ENCODE measurements at places on chromosomes 13 and 19. TPM values are rescaled to one million over a fixed set of nuclear protein-coding genes. Genes with fewer than 3 reads are reported as not detected.

KIRREL2 gene
- total RNA-seq: 4.5 TPM

NAPSA gene
- total RNA-seq: 0.96 TPM

CAPN12 gene
- not detected for total RNA-seq

LRP3 gene
- 85.6 TPM for total RNA-seq

GRCh38 chr19:18245297-18245696, 19.1 kb upstream of the PDE4C start:
- DNase-seq: no peak
- no peaks in the 10 kb centered on the region for H3K4me1 ChIP-seq
- H3K4me3 ChIP-seq: no peak overlapping the region
- peaks cover 14% of the 10 kb centered on the region for H3K27me3 ChIP-seq
- H3K36me3 ChIP-seq: no peaks in the 10 kb centered on the region

- H3K27me3 ChIP-seq: peaks cover 9% of the 10 kb centered on the region
- peaks cover 7% of the 10 kb centered on the region for H3K4me1 ChIP-seq
- H3K36me3 ChIP-seq: no peaks in the 10 kb centered on the region
- H3K27ac ChIP-seq: no peak overlapping the region
- no peak overlapping the region for H3K4me3 ChIP-seq
Observed at GRCh38 chr19:17848595-17849292, 962 bp upstream of the JAK3 start.

GRCh38 chr19:55644191-55644833, 863 bp downstream of the ZNF581 start:
- peaks cover 14% of the 10 kb centered on the region for H3K36me3 ChIP-seq
- H3K4me1 ChIP-seq: peaks cover 47% of the 10 kb centered on the region
- H3K4me3 ChIP-seq: peak overlapping the region; percentile 98
- peaks cover 21% of the 10 kb centered on the region for H3K27me3 ChIP-seq

- no peak overlapping the region for H3K27ac ChIP-seq
- peaks cover 3% of the 10 kb centered on the region for H3K36me3 ChIP-seq
- no peak for DNase-seq
Observed at GRCh38 chr13:44382635-44383145, 9.1 kb downstream of the SERP2 start.

- H3K27ac ChIP-seq: no peak overlapping the region
- H3K36me3 ChIP-seq: peaks cover 11% of the 10 kb centered on the region
- no peak overlapping the region for H3K4me3 ChIP-seq
- H3K4me1 ChIP-seq: peaks cover 6% of the 10 kb centered on the region
- no peaks in the 10 kb centered on the region for H3K27me3 ChIP-seq
Observed at GRCh38 chr19:4800591-4801081, 9.1 kb downstream of the FEM1A start.

DNA sequence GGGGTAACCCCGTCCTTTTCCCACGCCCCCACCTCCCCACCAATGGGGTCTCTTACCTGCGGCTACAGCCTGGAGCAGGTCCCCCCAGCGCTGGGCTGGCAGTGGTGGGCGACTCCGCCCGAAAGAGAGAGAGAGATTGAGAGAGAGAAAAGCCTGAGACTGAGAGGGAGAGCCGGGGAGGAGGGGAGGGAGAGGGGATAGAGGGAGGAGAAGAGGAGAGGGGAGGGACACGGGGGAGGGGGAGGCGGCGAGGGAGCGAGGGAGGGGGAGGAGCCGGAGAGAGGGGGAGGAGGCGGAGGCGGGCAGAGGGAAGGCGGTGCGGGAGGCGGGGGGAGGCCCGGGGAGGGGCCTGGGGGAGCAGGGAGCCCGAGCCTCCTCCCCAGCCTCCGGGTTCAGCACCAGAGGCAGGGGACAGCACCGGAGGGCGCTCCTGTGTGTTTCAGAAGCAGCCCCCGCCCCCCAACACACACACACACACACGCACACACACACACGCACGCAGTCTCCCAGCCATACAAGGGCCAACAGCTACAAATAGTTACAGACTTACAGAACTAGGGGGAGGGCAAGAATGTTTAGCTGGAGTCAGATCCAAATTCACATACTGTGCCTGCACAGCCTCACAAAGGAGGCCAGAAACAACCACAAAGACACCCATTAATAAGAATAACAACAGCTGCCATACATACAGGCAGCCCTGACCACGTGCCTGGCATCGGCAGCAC, at the start of gene SLC8A2:
Gene SLC8A2 (minus strand): TSS at position 161 of the 725 bp plus-strand sequence. CDS start 5,490 bp downstream, outside the sequence.
- no peak within 1 kb of the TSS for H3K27ac ChIP-seq
- H3K4me3 ChIP-seq: peak within 1 kb of the TSS; percentile 71
- H3K4me1 ChIP-seq: peaks cover 15% of the 10 kb centered on the region
- H3K36me3 ChIP-seq: no peaks in the 10 kb centered on the region
- peaks cover 53% of the 10 kb centered on the region for H3K27me3 ChIP-seq
- DNase-seq: peak; percentile 65

GRCh38 chr19:53055117-53055516, 10.6 kb downstream of the ERVV-2 start:
- no peak overlapping the region for H3K4me3 ChIP-seq
- peaks cover 9% of the 10 kb centered on the region for H3K36me3 ChIP-seq
- H3K27ac ChIP-seq: no peak overlapping the region

- H3K4me3 ChIP-seq: no peak overlapping the region
- no peak overlapping the region for H3K27ac ChIP-seq
- peaks cover 29% of the 10 kb centered on the region for H3K27me3 ChIP-seq
- no peaks in the 10 kb centered on the region for H3K36me3 ChIP-seq
Observed at GRCh38 chr19:10513223-10513622, 4.0 kb downstream of the S1PR5 start.

DNA sequence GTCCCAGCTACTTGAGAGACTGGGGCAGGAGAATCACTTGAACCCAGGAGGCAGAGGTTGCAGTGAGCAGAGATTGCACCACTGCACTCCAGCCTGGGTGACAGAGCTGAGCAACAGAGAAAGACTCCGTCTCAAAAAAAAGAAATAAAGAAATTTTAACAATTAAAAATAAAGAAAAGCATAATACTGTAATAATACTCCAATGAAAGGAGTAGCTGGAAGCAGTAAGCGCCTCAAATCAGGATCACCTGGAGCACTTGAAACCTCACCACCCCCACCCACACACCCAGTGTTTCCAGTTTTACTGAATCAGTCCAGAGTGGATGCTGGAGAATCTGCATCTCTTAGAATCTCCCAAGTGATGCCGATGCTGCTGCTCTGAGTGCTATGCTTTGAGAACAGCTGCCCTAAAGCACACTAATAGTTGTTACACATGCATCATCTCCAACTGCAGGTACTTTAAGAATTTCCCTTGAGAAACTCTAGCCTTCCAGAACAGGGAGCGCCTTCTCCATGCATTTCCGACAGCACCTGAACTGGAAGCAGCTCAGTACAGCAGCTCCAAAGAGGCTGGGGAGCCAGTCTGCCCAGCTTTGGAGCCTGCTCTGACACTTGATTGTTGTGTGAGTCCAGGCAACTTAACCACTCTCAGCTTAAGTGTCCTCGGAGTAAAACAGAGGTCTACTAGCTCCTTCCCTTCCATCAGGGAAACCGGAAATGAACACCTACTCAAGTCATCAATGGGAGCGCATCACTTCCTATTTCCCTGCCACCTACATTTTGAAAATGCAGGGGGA, 2.9 kb downstream of the ABCC4 start:
- H3K4me1 ChIP-seq: peaks cover 30% of the 10 kb centered on the region
- H3K36me3 ChIP-seq: peaks cover 3% of the 10 kb centered on the region
- peaks cover 11% of the 10 kb centered on the region for H3K27me3 ChIP-seq
- peak overlapping the region; percentile 69 for H3K4me3 ChIP-seq
- H3K27ac ChIP-seq: peak overlapping the region; percentile 71

DNA sequence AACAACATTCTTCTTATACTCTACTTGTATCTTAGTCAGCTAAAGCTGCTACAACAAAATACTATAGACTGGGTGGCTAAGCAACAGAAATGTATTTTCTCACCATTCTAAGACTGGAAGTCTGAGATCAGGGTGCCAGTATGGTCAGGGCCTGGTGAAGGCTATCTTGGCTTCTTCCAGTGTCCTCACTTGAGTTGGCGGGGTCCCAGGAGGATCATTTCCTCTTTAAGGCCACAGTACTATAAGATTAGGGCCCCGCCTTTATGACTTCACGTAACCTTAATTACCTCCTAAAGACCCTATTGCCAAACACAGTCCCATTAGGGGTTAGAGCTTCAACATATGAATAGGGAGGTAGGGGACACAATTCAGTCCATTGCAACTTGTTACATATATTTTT, 30.7 kb upstream of the DOCK9 start:
- no peak overlapping the region for H3K27ac ChIP-seq
- no peaks in the 10 kb centered on the region for H3K27me3 ChIP-seq
- no peaks in the 10 kb centered on the region for H3K36me3 ChIP-seq
- peaks cover 8% of the 10 kb centered on the region for H3K4me1 ChIP-seq

DNA sequence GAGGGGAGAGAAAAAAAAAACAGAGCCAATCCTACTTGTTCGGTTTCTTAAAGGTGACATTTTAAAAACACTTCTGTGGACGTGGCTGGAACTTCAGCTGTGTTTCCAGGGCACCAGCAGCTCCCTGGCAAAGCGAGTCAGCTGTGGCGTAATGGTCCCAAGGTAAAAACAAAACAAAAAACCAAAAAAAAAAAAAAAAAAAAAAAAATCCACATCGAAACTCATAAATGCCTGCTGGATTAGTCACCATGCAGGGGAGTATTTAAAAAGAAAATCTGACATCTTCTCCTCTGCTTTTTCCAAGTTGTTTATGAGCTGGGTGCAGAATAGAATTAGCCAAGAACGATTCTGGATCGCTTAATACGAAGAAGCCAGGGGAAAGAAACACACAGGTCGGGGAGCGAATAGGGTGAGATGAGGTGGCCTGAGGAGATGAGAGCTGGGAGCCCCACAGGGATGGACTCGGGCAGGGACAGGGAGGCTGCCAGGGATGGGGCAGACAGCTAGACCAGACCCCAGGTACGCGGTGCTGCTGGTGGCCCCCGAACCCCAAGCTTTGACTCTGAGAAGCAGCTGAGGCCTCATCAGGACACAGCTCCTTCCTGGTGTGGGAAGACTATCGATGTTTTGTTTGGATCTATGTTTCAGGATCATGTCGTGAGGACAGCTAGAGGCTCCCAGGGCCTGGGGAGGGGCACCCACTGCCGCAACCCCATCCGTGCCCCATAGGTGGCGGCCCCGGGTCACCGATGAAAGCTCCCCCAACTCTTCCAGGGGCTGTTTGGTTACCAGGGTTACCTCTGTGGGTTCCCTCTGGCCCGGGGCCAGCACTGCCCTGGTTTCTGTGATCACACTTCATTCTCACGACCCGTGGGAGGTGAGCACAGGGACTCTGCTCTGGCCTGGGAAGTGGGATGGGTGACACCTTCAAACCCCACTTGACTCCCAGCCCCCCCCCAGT, 3.1 kb upstream of the CTXN1 start:
- H3K27me3 ChIP-seq: peaks cover 8% of the 10 kb centered on the region
- H3K36me3 ChIP-seq: no peaks in the 10 kb centered on the region
- DNase-seq: peak; percentile 42
- peak overlapping the region; percentile 12 for H3K27ac ChIP-seq
- H3K4me1 ChIP-seq: peaks cover 19% of the 10 kb centered on the region

All from neural crest cell (in vitro differentiated cells).